SK-MEL-5 (cell line): ENCODE measurements at places on chromosomes 1 and 21.

- DNase-seq = peak; percentile 50
These were observed 78.4 kb downstream of the SMYD3 start for GRCh38 chr1:246428542-246429308.

GRCh38 chr1:227892489-227893299 lies 55.0 kb downstream of the WNT9A start:
- DNase-seq = no peak

DNA sequence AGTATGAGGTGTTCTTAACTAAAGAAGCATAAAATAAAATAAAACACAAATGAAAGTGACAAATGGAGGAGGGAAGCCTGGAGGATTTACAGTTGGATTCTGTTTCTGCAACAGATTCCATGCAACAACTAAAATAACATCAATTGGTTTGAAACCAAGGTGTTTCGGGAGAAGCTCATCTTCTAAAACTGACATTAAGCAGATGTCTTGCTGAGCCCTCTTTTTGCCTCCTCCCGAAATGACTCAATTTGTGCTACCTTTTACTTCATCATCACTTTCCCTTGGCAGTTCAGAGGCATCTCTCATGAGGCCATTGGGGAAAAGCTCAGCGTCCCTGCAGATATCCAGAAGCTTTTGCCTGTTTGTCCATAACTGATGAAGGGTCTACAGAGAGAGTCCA lies 121.6 kb upstream of the ADAR start:
- DNase-seq = no peak

DNA sequence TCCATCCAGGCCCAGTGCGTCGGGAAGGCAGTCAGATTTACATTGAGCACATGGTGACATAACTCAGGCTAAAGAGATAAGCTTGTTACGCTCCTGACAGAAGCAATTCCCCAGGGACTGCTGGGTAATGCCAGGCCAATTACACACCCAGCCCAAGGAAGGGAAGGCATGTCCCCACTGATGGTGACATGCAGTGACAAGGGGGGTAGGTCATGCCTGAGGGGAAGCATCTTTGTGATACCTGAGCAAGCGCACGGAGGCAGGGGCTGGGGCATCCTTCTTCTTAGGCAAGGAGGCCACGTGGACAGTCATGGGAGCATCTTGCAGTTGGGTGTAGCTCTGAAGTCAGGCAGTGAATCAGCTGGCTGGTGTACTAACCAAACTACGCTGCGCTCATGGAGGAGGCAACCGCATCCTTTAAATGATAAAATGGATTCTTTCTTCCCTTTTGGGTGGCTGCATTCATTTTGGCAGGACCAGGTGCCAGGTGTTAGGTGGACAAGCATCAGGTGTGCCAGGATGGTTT lies 39.6 kb upstream of the GRIK3 start:
- DNase-seq = no peak

DNA sequence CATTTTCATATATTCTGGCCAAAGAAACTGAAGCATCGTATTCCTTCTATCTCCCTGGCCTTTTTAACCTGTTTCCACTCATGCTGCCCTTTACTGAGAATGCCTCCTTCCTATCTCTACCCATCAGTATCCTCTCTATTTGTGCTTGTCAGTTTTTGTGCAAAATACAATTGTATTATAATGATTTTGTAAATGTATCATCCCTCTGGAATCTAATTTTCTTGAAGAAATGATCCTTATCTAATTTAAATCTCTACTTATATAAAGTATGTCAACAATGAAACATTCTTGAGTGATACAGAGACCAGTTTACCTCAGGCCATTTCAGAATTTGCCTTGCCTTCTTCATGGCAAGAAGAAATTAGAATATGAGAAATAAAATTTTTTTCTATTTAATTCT lies 59.0 kb upstream of the TEKT2 start:
- DNase-seq = no peak

GRCh38 chr1:185789501-185790193 lies 55.5 kb downstream of the HMCN1 start:
- peak; percentile 53 for DNase-seq

- DNase-seq = no peak
These were observed 827 bp downstream of the PRKCZ start for GRCh38 chr1:2050793-2051682.

DNA sequence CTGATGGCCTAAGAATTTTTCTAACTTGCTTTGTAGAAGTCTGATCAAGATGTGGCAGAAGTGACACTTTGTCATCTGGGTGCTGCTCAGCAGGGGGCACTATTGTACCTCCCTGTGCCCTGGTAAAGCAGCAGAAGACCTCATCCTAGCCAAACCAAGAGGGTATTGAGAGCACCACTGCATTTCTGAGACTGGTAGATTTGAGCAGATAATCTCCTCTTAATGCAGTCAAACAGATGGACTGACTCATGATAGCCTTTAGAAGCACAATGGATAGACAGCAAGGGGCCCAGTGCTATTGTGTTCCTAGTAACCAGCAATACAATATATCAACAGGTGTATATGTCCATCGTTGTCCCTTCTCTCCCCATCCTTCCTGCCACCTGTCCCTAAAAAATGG lies 5.7 kb downstream of the TPM3 start:
- peak; percentile 85 for DNase-seq

DNA sequence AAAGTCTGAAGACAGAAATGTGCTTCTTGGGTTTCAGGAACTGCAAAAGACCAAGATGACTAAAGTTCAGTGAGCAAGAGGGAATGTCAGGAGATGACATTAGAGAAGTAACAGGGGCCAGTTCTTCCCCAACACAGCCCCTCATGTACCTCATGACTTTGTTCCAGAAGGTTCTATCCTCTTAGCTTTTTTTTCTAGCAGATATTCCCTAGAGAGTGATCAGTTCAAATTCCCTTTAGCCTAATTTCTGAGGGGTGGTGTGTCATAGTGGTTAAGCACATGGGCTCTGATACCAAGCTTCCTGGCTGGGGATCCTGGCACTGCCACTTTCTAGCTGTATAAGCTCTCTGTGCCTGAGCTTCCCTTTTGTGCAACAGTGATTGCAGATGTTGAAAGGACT lies 108.0 kb downstream of the LBR start:
- peak; percentile 34 for DNase-seq

DNA sequence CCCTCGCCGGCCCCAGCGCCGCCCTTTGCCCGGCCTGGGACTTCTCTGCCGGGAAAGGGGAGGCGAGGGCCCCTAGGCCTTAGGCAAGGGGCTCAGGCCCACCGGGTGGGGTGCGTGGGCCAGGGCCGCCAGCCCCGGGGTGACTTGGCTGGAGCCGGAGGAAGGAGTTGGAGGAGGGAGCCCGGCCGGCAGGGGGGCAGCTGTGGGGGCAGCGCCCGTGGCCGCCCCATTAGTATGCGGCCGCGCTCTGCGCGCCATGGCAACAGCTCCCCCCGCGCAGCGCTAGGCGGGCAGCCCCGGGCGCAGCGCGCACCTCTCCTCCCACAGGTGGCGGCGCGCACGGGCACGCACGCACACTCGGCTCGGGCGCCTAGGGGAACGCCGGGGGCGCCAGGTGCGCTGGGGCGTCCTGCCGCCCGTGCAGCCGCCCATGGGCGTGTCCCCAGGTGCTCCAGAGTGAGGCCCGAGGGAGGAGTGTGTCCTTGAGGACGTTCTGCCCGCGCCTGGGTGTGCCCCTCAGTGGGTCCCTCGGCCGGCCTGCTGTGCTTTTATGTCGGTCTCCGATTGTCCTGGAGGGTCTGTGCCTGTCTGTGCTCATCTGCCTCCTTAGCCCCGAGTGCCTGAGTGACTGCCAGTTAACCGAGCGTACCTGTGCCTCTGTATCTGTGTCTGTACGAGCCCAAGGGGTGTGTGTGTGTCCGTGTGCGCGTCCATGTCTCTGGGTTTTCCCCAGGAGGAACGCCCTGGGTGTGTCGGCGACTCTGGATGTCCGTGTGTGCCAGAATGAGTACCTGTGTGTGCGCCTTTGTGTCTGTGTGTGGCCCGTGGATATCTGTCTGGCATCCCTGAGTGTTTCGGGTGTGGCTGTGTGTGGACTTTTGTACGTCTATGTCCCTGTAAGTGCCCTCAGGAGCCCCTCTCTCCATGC lies 38.2 kb upstream of the WASF2 start:
- DNase-seq = no peak

GRCh38 chr1:58943776-58944175 lies 159.9 kb upstream of the JUN start:
- no peak for DNase-seq

GRCh38 chr21:37605006-37605405 lies 238.4 kb downstream of the DYRK1A start:
- no peak for DNase-seq

DNA sequence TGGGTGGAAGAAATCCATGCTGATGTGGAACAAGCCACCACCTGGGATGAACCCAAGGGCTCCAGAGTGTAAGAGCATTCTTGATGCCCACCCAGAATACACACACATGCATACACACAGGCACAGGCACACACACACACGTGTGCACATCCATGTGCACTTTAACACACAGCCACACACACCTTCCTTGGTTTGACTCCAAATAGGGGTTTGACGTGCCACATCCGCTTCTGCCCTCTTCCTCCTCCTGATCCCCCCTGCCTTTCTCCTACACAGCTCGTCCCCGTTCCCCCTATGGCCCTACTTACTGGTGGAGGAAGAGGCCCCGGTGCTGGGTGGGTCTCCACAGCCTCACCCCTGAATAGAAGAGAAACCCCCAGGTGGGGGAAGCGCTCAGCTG lies 16.0 kb downstream of the SPATA21 start:
- DNase-seq = no peak

DNA sequence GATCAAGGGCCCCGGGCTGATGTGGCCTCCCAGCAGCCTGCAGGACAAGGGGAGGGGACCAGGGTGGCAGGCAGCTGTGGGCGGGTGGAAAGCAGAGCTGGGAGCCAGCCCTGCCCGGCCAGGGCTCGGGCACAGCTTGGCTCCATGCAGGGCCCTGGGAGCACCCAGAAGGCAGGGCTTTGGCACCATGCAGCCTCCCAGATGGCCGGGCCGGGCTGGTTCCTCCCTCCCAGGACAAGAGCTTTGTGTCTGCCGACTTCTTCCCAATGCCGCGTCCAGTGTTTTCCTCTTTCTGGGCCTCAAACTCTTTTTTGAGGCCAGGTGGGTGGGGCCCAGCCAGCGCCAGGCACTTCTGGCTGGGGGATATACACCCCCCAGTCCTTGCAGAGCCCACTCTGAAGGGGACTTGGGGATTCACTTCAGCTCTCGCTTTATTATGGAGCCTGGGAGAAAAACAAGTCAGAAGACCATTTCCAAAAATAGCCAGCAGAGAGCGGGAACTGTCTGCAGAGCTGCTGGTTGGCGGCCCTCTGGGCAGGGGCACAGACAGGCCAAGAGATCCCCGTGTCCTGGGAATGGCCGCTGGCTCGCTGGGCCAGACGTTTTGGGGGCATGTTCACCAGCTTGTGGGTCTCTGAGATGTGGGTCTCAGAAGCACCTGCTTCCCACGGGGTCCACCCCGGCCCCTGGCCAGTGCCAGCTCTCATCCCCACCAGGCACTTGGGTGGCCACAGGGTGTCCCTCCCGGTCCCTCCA lies 103.8 kb upstream of the ARHGEF16 start:
- DNase-seq = peak; percentile 2

DNA sequence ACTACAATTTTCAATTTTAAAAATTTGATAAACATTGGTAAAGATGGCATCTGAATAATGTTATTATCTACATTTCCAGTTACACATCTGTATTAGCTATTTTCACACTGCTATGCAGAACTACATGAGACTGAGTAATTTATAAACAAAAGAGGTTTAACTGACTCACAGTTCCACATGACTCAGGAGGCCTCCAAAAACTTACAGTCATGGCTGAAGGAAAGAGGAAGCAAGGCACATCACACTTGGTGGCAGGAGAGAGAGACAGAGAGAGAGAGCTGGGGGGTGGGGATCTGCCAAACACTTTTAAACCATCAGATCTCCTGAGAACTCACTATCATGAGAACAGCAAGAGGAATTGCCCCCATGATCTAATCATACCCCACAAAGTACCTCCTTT lies 850.0 kb downstream of the LTN1 start:
- DNase-seq = no peak

GRCh38 chr1:92425617-92426016 lies 61.1 kb downstream of the GFI1 start:
- DNase-seq = no peak

GRCh38 chr1:184210031-184210430 lies 158.5 kb downstream of the TSEN15 start:
- peak; percentile 20 for DNase-seq

GRCh38 chr1:235918465-235918864 lies 51.8 kb upstream of the LYST start:
- no peak for DNase-seq

DNA sequence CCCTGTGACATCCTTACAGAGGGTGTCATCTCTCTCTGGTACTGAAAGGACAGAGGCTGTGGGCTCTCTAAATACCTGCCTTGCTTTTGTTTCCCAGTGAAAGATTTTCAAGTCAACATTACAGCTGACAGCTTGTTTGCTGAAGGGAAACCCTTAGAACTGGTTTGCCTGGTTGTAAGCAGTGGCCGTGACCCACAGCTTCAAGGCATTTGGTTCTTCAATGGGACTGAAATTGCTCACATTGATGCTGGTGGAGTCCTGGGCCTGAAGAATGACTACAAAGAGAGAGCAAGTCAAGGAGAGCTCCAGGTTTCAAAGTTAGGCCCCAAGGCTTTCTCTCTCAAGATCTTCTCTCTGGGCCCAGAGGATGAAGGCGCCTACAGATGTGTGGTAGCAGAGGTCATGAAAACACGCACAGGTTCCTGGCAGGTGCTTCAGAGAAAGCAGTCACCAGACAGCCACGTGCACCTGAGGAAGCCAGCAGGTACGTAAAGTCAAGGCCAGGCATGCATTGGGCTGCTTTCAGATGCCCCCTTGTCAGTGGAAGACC lies 11.8 kb downstream of the CD101 start:
- DNase-seq = no peak

- DNase-seq = no peak
These were observed 265.2 kb upstream of the TMEM51 start for GRCh38 chr1:14888374-14888773.

GRCh38 chr1:24992761-24993211 lies 62.7 kb upstream of the RUNX3 start:
- no peak for DNase-seq

GRCh38 chr1:33348194-33348593 lies 27.3 kb upstream of the A3GALT2 start:
- no peak for DNase-seq

DNA sequence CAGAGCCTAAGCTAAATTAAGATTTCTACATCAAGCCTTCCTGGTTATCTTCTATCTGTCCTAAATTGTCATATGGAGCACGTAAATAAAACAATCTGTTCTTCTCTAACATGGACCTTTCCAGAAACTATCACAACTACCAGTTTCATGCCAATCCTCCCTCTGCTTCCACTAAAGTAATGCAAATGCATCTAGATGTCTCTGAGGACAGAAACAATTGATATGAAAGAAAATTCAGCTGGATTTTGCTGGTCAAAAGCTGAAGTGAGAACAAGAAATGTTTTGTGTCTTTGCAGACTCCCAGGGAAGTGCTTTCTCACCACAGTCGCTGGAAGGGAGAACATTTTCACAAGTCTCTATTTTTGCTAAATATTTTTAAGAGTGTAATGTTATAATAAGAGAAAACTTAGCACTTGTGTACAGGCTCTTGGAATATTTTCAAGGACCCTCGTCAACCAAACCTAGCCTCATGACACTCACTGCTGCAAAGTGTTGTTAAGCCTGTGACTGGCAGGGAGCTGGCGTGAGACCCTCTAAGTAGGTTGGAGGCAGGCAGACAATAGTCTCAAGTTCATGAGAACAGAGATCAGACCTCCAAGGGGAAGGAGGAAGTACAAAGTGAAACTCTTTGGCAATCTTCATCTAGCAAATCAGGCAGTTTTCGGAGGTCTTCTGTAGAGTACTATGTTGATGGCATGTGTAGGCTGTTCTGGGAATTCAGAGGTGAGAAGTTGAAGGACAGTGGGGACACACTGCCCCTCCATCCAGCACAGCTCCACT lies 38.8 kb downstream of the DNASE2B start:
- no peak for DNase-seq
